Stimulated activated CD8-positive, alpha-beta memory T cell treated with anti-CD3 and anti-CD28 coated beads, Interleukin-12 subunit alpha, Interleukin-12 subunit beta, amount 100 ng/mL, for 4 hours (primary cell): ENCODE measurements at places on chromosomes 7 and 10.

- no peak for DNase-seq
Measured at GRCh38 chr10:43156590-43157341, 18.5 kb downstream of the CSGALNACT2 start.

GRCh38 chr7:2821161-2821841 is 22.8 kb downstream of the GNA12 start:
- DNase-seq = no peak

GRCh38 chr7:72213081-72213480 is 199.1 kb downstream of the CALN1 start:
- DNase-seq = no peak

DNA sequence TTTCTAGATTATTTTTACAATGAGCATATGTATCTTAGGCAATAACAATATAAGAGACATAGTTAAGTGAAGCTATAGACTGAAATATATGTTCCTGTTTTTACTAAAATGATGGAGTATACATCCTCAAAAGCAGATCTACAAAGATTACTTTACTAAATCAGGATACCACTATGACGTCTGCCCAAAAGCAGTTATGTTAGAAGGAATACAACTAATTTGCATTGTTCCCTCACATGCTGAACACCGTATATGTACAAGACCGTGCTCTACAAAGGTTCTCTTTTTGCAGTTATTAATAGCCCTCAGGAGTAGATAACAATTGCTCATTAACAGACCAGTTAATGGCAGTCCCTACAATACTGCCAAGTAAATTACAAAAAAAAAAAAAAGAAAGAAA is 137.5 kb downstream of the CD36 start:
- no peak for DNase-seq

GRCh38 chr7:47553309-47553708 is 28.6 kb downstream of the TNS3 start:
- DNase-seq = no peak

DNA sequence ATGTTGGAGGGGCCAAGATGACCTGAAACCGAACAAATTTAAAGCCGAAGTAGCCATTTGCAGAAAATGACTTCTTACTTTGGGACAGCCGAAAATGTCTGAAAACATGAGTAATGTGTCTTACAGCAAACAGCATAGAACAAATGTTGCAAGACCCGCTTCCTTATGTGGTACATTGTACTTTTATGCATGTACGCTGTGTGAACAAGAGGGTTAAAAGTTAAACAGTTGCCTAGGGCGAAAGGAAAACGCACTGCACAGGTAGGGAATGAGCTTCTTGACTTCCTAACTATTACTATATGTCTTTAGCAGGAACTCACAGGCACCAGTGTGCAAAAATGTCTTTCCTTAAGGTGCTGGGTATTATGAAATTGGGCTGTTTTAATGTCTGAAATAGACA is 303.5 kb upstream of the MGMT start:
- no peak for DNase-seq

- no peak for DNase-seq
Measured at GRCh38 chr7:81111781-81112540, 193.1 kb upstream of the SEMA3C start.

DNA sequence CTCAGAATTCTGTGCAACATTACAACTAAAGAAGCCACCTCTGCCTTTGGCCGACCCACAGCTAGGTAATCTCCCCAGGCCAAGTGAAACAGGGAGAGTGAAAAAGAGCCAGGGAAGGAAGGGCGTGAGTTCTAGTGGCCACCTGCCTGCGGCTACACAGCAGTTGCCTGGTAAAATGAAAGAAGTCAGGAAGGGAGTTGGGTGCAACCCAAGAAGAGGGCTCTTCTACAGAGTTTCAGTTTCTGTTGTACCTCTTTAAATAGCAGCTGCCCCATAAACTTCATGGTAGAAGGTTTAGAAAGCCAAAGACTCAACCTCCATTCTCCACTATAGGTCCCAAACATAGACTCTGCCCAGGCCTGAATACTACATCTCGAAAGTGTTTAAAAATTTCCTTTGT is 76.2 kb upstream of the TMEM168 start:
- no peak for DNase-seq

DNA sequence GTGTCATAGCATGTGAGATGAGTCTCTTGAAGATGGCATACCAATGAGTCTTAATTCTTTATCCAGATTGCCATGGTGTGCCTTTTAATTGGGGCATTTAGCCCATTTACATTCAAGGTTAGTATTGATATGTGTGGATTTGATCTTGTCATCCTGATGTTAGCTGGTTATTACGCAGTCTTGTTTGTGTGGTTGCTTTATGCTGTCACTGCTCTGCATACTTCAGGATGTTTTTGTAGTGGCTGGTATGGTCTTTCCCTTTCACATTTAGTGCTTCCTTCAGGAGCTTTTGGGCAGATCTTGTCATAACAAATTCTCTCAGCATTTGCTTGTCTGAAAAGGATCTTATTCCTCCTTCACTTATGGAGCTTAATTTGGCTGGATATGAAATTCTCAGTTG is 16.5 kb downstream of the FAM25A start:
- no peak for DNase-seq

DNA sequence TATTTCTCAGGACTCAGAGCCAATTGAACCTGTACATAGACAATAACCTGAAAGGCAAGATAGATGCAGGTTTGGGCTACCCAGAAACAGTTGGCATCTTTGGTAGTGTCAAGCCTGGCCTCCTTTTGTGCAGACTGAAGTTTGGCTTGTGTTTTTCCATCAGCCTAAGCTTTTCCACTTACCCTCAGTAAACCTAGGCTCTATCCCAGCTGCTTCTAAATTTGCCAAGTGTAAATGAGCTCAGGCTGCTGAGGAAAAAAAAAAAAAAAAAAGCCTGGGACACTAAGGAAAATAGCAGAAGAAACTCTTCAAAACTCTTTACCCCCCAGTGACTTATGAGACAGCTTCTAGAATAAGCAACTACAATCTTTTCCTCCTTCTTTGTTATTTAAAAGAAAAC is 316.3 kb upstream of the SORCS1 start:
- DNase-seq = no peak

DNA sequence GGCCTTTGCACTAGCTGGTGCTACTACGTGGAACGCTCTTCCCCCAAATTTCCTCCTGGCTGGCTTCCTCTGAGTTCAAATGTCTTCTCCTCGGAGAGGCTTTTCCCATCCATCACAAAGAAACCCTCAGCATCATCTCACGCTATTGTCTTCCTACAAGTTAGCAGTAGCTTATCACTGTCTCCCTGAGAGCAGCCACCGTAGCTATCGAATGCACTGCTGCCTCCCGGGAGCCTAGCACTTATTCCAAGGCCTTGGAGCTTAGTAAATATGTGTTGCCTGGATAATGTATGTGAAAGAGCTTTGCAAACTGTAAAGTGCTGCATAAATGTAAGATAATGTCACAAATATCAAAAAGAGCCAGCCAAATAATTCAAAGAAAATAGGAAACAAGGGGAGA is 124.4 kb downstream of the KCNMA1 start:
- DNase-seq = no peak

GRCh38 chr10:18500576-18500975 is 150.8 kb downstream of the NSUN6 start:
- no peak for DNase-seq

- no peak for DNase-seq
Measured at GRCh38 chr7:151694828-151695580, 175.3 kb upstream of the RHEB start.

DNA sequence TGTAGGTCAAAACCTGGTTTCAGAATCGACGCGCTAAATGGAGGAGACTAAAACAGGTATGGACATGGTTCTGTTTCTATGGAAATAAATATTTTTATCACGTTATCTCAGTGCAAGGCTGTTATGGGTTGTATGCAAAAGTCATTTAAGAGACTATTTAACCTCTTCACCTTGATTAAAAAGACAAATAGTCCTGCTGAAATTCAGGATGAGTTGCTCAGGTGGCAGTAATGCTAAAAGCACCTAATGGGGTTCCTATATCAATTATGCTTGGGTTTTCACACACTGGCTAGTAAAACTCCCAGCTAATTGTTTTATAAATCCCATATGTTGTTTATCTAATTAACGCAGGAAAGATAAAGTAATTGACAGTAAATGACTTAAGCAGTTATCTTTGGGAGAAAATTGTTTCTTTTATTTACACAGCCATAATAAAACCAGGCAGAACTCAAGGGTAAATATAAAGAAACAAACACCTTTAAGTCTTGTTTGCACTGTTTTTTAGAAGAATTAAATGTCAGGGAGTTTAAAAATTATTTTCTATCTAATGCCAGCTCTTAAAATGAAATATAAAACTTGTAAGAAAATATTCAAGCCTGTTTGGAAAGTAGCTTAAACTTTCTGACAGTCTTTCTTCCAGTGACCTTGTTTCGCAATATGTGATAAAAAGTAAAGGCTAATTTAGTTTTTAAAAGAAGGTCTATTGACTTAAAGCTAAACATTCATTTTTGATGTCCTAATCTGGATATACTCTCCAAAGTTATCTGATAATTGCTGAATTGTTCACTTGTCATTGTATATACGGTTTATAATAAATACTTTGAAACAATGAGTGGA is 3.2 kb downstream of the HHEX start:
- no peak for DNase-seq

GRCh38 chr10:48627984-48628609 is 23.2 kb upstream of the ARHGAP22 start:
- DNase-seq = no peak

GRCh38 chr10:92830478-92831389 is 17.6 kb upstream of the EXOC6 start:
- DNase-seq = no peak

DNA sequence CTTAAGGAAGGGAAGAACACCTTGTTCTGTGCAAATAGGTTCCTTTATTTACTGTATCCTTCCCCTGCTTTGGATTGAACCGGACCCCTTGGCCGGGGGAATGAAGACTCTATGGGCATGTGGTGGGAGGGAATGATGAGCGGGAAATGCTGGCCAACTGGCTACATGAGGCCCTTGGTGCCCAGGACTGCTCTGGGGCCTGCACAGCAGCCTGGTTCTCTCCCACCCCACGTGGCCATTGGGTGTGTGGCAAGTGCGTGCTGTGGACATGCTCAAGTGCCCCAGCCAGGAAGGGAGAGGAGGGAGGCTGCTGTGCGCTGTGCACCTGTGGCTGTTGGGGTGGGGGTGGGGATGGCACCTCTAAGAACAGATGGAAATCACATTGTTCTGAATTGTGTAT is 917.0 kb upstream of the GHITM start:
- no peak for DNase-seq

GRCh38 chr10:5525561-5526341 is 990 bp downstream of the CALML3 start:
- DNase-seq = no peak

DNA sequence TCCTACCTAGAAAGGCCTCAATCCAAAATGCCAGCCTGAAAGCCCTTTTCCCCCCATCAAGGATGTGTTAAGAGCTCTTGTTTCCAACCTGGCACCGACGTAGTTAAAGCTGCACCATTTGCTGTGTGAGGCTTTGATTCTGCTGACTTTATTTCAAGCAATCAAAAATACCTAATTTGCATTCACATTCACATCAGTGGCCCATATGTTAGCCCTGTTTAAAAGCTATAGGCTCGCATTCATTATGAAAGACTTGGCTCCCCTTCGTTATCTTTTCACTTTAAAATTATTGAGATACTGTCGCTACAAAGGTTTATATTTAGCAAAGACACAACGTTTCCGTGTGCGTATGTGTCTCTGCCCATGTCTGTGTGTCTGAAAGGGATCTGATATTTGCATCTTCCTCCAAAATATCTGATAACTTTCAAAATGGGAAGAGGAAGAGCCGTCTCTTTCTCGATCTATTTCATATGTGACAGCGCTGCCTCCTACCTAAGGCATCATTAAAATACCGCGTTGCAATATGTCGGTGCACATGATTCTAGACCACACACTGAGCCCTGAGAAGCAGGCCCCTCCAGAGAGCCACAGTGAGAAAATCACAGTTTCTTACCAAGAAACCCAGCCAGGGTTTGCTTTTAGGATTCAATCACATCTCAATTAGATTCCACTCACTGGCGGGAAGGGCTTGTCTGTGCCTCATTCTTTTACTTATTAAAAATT is 57.1 kb upstream of the ITPRID1 start:
- DNase-seq = no peak

DNA sequence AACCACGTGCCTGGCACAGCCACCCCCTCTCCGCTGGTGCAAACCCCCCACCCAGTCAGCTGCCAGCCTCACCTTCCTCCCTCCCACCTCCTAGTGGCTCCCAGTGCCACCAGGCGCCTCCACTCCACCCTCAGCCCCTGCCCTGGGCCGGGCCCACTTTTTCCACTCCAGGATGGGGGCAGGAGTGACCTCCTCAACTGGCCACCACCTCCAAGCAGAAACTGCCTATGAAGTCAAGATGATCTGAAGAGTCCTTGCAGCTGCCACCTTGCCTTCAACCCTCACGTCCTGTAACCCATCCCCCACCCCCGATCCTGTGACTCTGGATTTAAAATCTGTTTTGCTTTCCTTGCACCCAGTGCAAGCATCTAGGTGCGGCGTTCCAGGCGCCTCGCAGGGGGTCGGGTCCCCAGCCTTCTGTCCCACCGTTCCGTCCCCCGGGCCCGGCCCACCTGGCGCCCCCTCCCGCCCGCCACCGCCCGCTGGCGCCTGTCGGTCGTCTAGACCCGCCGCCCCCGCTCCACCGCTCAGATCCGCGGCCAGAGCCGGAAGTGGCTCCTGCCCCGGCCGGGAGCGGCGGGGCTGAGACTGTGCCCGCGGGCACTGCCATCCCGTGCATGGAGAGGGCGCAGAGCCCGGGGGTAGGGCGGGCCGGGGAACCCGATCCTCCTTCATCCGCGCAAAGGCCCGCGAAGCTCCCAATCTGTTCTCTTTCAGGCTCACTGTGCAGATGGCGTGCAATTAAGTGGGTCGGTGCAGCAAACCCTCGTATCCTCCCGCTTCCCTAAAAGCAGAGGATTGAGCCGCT is 51.2 kb upstream of the GTF2I start:
- peak; percentile 17 for DNase-seq

- DNase-seq = no peak
Measured at GRCh38 chr7:80478683-80479082, 33.2 kb downstream of the GNAT3 start.

DNA sequence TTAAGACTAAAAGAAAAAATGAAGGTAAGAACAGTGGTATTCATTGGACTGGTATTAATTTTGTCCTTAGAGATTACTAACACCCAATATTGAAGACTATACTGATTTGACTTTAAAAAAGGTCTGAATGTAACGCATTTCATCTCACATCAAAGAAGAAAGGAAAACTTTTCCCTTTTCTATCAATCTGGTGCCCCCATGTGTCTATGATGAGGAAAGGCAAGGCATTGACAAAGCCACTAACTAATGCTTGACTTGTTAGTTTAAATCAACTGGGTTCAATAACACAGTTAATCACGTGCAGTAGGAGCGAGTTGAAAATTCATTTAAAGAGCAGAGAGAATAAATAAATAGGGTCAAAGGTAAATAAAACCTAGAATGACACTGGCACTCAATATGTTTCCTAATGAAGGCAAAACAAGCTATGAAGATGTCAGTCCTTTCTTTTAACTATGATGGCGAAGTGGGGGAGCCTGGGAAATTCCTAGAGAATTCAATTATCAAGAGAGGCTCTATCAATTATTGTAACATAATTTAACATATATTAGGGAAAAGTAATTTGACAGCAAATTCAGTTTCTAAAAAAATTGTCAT is 180.9 kb downstream of the ANK3 start:
- no peak for DNase-seq

GRCh38 chr10:32065856-32066255 is 9.6 kb upstream of the KIF5B start:
- DNase-seq = no peak
